ENCODE measurements at places on chromosomes 4 and X.

- no peak for DNase-seq
Measured at GRCh38 chr4:107497054-107497453, 223.0 kb downstream of the PAPSS1 start.

DNA sequence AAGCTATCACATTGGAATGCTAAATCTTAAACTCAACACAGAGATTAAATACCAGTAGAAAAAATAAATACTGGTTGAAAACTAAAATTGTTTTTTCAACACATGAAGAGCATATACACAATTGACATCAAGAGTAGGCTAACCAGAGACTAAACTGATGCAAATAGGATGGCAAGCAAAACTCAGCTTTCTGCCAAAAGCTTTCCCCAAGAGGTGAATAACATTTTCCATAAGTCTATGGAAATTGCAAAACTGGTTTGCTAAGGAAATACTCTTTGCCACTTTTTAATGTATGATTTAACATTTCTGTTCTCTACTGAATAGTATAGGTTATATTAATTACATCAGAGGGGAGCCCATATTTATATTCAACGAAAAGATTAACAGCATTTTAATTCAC is 23.8 kb downstream of the IQCM start:
- no peak for DNase-seq

- DNase-seq, result no peak
Measured at GRCh38 chrX:31209005-31209628, 137.3 kb upstream of the FTHL17 start.

GRCh38 chr4:120132935-120133334 is 66.3 kb upstream of the MAD2L1 start:
- no peak for DNase-seq

GRCh38 chr4:52019936-52020657 is at the start of gene LRRC66:
Gene LRRC66 (minus strand): TSS chr4:52020363. CDS start chr4:52017613, 2,750 bp downstream.
- no peak for DNase-seq

- DNase-seq, result no peak
Measured at GRCh38 chr4:84286048-84286447, 213.0 kb downstream of the NKX6-1 start.

GRCh38 chrX:101931488-101932248 is at the start of gene ZMAT1:
Gene ZMAT1 (minus strand): TSS chrX:101932027. CDS start chrX:101932008, 19 bp downstream.
- peak; percentile 84 for DNase-seq

DNA sequence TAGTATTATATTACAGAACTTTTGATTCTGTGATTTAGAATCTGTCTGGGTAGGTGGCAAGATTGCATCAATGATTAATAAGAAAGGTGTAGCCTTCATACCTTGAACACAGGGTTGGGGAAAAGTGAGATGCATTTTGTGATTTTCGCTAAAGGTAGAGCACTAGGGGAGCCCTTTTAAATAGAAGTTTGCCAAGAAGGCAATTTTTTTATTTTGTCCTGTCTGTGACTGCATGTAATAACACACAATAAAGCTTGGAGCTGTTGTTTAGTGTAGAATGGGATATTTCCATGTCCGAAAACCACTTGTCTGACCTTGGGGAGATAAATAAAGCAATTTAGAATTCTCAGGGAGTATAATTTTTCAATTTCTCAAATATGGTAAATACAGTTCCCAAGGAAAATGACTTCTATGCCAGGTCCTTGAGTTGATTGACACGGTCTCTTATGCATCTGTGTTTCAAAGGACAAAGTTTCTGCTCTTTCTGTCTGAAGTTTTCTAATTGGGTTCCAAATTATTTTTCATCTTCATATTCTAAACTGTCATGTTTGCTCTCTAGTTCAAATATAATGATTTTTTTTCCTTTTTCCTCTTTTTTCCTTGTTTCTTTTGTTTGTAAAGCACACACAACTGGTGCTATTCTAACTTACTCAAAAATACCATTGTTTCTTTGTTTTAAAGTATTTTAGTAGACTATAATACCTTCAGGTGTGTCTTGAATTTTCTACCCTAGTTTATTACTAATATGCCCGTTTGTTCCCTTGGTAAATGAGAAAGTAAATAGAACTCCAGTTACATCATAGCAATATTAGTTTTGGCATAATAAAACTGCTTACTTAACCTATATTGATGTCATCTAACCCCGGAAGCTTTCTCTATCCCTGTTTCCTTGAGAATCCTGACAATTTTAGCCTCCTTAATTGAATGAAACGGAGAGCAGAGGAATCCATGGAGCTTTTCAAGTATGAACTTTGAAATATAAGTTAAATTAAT is 87.8 kb upstream of the BMPR1B start:
- no peak for DNase-seq

- no peak for DNase-seq
Measured at GRCh38 chrX:39516427-39516841, 581.3 kb downstream of the BCOR start.

DNA sequence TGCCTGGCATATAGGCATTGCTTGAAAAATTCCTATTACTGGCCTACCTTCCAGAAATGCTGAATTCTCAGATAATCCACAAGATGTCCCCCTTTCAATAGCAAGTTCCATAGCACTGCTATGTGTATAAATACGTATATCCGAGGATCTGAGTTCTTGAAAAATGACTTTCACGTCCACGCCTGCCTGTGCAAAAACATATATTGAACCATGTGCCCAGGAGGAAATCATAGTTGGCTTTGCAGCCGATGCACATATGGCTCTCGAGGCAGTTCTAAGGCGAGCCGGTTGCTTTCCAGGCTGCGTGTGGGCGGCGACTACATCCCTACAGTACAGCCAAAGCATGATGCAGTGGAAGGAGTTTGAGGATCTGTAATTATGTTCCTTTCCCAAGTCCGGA is 55.4 kb upstream of the ESX1 start:
- DNase-seq, result no peak

DNA sequence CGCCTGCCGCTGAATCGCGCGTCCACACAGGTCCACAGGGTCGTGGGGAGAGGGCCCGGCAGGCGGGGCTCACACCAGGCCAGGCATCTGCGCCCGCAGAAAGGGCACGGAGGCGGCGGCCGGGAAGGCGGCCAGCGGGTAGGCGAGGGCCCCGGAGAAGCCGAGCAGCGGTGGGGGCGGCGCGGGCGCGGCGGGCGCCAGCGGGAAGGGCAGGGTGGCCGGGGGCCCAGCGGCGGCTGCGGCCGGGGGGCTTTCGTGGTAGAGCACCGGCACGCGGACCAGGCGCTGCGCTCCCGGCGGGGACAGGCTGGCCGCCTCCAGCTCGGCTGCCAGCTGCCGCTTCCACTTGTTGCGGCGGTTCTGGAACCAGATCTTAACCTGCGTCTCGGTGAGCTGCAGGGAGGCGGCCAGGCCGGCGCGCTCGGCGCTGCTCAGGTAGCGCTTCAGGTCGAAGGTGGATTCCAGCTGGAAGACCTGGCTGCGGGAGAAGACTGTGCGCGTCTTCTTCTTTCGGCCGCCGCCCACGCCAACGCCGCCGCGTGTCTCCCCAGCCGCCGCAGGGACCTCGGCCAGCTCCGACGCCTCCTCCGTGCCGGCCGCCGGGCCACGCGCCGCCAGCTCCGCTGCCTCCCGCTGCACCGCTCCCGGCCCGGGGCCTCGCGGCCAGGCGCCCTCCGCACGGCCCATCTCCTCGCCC is 3.9 kb downstream of the HMX1 start:
- no peak for DNase-seq

DNA sequence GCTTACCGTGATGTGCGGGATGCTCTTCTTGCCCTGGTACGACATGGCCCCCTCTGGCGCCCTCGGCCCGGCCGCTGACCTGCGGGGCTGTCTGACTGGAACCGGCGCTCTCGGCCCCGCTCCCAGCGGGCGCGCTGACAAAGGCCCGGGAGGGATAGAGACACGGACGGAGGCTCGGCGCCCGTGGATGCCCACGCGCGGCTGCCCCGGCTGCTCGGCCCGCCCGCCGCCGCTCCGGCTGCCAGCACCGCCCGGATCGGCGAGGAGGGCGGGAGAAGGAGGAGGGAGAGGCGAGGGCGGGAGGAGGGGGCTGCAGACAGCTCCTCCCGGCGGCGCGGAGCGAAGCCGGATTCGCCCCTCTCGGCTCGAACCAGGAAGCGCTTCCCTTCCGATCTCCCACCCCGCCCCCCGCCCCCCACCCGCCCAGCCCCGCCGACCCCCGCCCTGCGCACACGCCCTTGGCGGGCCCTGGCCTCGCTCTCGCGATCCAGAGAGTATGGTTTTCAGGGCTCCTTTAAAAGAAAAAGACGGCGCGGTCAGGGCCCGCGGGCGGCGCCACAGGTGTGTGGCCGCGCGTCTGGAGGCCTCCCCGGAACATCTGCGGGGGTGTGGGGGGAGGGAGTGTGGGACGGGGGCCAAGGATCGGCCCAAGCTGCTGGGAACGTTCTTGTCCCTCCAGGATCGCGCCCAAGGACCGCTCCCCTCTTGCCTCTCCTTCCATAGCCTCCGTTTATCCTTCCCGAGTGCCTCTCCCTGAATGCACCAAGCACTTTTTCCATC is 4.5 kb downstream of the CRMP1 start:
- DNase-seq, result no peak

DNA sequence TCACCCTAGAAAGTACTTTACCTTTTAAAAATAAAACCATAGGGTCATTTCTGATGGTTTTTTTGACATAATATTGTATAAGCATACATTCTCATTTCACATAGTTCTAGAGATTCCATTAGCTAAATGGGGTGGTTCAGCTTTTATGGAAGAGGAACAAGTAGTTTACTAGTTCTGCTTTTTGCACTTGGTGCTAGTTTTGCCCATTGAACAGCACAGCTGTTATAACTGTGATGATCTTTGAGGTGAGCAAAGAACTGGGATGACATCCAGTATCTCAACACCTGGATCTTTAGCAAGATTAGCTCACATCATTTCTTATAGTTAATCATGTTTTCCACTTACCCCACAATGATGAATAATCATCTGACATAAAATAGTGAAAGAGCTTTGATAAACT is 40.9 kb downstream of the MOB1B start:
- no peak for DNase-seq

DNA sequence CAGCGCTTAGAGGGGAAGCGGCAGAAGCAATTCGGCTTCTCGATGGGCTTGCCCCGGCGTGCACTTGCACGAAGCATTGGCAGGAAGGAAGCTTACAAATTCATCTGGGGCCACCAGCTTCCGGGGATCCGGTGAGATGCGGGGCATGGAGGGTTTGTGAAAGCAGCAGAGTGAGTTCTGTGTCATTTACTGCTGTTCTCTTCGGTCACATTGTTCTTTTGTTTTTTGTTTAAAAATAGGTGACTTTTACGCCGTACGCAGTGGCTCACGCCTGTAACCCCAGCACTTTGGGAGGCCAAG is 47.0 kb downstream of the ASMT start:
- DNase-seq, result no peak

GRCh38 chr4:3253808-3254207 is 4.8 kb downstream of the MSANTD1 start:
- no peak for DNase-seq

- DNase-seq, result no peak
Measured at GRCh38 chrX:27893871-27894270, 86.1 kb downstream of the MAGEB10 start.

GRCh38 chr4:111685205-111685604 is 460.0 kb upstream of the FAM241A start:
- no peak for DNase-seq

- DNase-seq, result no peak
Measured at GRCh38 chr4:111999801-112000200, 145.5 kb upstream of the FAM241A start.

GRCh38 chr4:182346250-182346649 is 103.0 kb downstream of the TENM3 start:
- DNase-seq, result no peak

- DNase-seq, result no peak
Measured at GRCh38 chr4:949656-950055, 17.4 kb downstream of the TMEM175 start.

- DNase-seq, result no peak
Measured at GRCh38 chr4:103934178-103934789, 214.5 kb upstream of the TACR3 start.

DNA sequence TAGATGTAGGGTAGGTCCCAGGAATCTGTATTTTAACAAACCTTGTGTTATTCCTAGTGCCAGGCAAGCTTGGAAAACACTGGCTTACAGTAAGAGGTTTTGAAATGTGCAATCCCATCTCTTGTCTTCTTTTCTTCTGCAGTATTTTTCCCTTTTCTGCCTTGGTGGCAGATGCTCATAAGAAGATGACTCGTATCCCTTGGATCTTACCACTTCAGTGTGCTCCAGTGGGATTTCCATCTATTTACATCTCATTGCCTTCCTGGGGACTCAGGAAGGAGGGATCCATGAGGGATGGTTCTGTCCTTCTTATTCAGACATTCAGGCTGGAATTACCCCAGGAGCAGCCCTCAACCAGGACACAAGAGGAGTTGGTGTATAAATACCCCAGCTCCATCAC is 136.6 kb downstream of the NHS start:
- DNase-seq, result no peak

DNA sequence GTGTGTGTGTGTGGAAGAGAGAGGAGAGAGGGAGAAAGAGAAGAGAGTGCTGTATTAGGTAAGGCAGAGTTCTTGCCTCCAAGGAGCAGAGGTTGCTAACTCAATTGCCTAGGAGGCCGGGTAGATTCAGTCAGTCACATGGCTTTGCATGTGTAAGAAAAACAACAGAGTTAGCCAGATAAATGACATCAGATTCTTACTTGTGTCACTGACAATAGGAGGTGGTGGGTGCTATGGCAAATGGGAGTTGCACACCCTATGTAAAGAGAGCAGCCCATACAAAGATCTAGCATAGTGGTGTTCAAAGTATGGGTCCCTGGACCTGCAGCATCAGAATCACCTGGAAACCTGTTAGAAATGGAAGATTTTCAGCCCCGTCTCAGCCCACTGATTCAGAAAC is 14.4 kb upstream of the PGRMC2 start:
- no peak for DNase-seq

- no peak for DNase-seq
Measured at GRCh38 chr4:117814277-117815246, 219.7 kb upstream of the NDST3 start.

GRCh38 chr4:188023682-188024081 is 28.1 kb downstream of the ZFP42 start:
- DNase-seq, result no peak

- DNase-seq, result no peak
Measured at GRCh38 chrX:12595720-12596119, 195.5 kb upstream of the PRPS2 start.

- DNase-seq, result no peak
Measured at GRCh38 chrX:104008831-104009230, 4.7 kb downstream of the H2BW1 start.

DNA sequence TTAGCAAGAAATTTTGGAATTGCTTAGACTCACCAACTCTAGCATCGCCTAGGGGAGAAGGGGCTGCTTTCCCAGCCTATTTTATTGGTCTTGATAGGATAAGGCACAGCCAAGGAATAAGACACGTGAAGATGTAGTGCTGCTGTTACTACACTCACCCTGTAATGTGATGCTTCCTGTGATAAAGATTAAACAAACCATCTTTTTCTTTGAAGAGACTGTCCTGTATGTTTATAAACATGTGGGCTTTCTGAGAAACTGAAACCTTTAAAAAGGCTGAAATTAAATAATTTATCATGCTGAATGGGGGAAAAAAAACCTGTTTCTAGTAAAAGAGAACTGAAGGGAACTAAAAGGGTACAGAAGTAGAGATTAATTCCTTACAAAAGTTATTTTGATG is 13.2 kb downstream of the TAPT1 start:
- no peak for DNase-seq
